Umbilical cord (tissue), 2 donors: ENCODE measurements at places on chromosomes 12 and 14. TPM values are rescaled to one million over a fixed set of nuclear protein-coding genes. Genes with fewer than 3 reads are reported as not detected.

Gene SPIC
- total RNA-seq = 0.72 TPM

Gene KRT73
- total RNA-seq = not detected

Gene KRT79
- total RNA-seq = not detected

Gene CCDC196
- 1.9 TPM for total RNA-seq

Gene VDR
- 4.1 TPM for total RNA-seq

Gene OR8S1
- not detected for total RNA-seq

Gene LMNTD1
- not detected for total RNA-seq
